CD4-positive, alpha-beta T cell treated with Interleukin-4 for 1 hour (primary cell): ENCODE measurements at places on chromosomes 6 and 20.
A peak's percentile ranks its signal among the peaks of the same experiment; 100 is the strongest.

GRCh38 chr6:6560909-6561308 is 27.6 kb upstream of the LY86 start:
- no peak for DNase-seq

DNA sequence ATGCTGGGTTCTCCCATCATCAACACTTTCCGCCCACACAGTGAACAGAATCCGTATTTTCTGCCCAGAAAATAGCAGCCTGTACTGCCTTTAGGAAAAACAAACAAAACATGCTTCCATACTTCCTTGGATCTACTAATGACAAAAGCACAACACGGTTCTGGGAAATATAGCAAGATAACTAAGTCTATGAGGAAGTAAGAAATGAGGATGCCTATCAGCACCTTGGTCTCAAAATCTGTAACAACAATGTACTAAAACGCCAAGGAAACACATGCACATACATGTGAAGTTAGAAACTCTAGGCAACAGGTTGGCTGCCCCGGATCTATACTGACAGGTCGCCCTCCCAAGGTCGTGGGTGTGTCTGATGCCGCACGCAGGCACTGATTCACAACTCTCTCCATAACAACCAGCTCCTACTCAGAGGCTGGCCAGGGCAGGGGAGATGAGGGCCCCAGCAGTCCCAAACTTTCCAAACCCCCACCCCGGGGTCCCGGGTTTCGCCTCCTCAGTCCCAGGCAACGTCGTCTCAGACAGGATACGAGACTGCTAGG is 710 bp downstream of the BTBD9 start:
- DNase-seq = peak; percentile 68

DNA sequence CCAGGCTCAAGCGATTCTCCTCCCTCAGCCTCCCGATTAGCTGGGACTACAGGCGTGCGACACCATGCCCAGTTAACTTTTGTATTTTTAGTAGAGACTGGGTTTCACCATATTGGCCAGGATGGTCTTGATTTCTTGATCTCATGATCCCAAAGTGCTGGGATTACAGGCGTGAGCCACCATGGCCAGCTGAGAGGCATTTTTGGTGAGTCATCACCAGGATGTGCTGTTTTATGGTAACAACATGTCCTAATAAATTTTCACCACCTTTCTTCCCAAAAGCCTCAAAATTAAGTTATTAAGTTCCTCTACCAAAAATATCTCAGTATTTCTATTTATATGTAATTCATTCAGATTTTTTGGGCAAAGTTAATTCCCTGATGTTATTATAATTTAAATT is 53.5 kb downstream of the COL21A1 start:
- DNase-seq = no peak

GRCh38 chr20:63536241-63536977 is 767 bp downstream of the PTK6 start:
- no peak for DNase-seq

GRCh38 chr6:162325826-162326225 is 401.7 kb downstream of the PRKN start:
- DNase-seq = no peak

DNA sequence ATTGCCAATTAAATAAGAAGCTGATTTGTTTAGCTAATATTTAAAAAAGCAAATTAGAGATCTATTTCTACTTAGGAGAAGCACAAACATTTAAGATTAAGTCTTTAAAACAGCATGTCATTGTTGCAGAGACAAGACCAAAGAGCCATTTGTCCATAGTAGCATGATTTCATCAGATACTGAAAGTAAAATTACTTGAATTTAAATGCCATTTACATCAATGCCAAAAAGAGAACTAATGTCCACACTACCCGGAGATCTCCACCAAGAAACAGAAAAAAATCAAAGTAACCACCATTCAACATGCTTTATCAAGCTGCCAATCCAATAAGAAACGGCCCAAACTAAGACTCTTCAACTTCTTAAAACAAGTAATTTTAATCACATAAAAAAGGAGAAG is 15.7 kb downstream of the AURKA start:
- no peak for DNase-seq

DNA sequence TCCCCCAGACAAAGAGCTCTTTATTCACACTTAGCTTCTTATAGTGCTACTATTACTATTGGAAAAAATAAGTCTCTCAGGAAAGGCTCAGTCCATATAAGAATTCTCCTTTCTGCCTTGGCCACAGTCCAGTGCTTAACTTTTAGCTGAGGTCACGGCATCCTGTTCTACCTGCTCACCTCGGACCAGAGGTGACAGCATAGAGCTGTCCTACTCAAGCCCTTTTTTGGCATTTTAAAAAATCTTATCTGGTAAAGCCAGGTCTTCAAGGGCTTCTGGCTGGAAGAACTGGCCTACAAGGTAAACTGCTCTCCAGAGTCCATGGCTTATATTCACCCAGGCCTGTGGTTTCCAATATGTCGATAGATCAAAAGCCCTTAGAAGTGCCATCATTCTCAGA is 109.7 kb downstream of the RCAN2 start:
- no peak for DNase-seq

DNA sequence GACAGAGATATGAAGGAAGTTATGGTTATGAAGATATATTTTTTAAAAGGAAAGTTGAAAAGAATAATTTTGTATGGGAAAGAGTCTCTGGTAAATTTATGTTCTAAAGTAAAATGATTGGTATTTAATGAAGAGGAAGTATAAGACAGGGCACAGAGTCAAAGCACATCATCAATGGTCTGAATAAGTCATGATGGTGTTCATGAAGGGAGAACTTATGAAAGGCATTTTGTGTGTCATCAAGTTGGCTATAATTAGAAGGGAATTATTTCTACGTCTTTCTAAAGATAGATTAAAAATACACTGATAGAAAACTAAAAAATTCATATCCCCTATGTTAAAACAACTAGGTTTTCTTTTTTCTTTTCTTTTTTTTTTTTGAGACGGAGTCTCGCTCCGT is 21.4 kb upstream of the SNAI1 start:
- no peak for DNase-seq

- DNase-seq = no peak
Observed at GRCh38 chr20:59628171-59628570, 23.8 kb downstream of the PHACTR3 start.

DNA sequence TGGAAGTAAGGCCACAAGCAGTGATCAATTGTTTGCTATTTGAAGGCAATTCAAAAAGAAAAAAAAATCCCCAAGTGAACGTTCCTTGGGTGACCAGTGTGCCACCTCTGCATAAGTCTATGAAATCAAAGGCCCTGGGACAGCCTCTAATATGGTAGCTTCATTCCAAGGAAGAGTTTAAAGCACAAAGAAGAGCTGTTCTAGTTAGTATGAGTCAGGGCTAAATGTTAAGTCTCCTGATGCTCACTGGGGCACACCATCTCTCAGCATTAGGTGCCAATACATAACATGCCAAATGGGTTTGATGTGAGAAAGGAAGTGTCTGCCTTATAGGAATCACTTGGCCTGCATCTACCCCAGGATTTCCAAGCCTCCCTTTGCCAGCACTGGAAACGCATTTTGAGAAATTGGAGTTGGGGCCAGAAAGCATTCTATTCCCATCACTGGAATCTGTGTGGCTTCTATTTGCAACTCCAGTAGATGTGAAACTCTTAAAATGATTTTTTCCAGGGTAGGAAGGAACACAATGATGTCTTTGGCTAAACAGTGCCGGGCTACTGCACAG is 13.0 kb downstream of the UNC5CL start:
- DNase-seq = no peak

GRCh38 chr6:111727041-111727440 is 121.4 kb upstream of the TRAF3IP2 start:
- DNase-seq = no peak

DNA sequence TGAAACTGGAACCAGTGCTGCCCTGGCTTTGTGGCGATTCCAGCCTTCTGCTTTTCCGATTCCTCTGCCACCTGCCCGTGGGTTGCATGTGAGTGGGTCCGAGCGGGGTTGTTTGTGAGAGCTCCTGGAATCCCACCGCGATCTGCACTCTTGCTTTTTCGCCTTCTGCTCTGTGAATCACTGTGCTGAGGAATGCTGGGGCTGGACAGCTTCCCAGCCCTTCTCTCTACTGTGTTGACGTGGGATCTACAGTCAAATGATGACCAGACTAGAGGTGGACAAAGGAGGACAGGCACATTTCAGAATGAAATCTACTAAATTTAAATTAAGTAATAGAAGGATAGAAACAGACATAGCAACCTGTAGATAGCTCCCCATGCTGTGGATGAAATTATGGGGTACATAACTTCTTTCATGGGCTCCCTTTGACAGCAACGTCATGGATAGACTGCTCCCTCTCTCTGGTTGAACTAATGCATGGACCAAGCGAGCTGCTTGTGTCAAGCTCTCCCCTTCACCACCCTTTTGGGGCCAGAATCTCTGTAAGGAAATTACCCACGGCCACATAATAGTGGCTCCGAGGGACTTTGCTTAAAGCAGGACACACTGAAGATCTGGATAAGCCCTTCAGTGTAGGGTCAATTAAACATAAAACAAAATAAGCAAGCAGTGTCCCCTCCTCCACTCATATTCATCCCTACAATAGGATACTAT is 2.0 kb downstream of the FNDC1 start:
- DNase-seq = no peak

- no peak for DNase-seq
Observed at GRCh38 chr6:145783796-145784195, 30.8 kb downstream of the FBXO30 start.

- no peak for DNase-seq
Observed at GRCh38 chr6:87822011-87822410, 120.0 kb upstream of the AKIRIN2 start.

DNA sequence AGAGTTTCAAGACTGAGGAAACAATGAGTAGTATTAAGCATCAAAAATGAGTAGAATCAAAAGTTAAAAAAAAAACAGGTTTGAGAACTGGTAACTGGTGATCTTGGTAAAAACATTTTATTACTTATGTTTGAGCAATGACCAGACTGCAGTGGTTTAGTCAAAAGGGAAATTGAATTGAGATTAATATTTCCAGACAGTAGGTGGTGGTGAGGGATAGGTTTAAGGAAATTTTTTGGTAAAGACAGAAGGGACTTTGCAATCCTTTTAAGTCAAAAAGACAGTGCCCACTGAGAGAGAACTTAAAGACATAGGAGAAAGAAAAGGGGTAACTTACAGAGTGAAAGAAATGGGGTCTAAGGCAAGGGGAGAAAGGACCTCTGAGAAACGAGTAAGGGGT is 156.9 kb downstream of the ASCC3 start:
- no peak for DNase-seq

DNA sequence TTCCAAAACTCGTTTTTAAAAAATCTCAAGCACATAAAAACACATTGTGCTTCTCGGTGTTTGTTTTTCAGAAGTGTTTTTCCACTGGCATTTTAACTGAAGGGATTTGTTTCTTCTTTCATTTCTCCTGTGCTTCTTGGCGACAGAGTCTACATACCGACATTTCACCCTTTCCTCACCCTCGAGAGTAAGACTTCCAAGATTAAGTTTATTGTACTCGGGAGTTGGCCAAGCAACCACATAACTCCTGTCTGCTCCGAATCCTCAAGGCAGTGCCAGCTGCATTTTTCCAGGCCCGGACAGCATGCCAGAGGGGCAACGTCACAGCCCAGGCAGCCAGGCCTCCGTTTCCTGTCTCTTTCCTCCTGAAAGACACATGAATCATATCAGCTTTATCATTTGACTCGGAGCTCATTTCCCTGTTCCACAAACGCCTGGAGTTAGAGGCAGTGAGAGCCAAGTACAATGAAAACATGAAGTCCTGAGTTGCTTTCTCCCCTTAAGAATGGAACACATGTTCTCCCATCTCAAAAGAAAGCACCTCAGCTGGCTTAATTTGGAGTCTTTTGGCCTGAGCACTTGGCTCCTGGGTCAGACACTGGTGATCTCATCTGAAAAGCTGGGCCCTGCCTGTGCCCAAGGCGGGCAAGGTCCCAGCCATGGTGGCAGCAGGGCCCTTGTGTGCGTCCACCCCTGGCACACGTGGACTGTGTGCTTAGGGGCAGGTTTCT is 23.2 kb upstream of the FAM50B start:
- DNase-seq = no peak
